ENCODE measurements at places on chromosomes 1 and 21.
A peak's percentile ranks its signal among the peaks of the same experiment; 100 is the strongest.

DNA sequence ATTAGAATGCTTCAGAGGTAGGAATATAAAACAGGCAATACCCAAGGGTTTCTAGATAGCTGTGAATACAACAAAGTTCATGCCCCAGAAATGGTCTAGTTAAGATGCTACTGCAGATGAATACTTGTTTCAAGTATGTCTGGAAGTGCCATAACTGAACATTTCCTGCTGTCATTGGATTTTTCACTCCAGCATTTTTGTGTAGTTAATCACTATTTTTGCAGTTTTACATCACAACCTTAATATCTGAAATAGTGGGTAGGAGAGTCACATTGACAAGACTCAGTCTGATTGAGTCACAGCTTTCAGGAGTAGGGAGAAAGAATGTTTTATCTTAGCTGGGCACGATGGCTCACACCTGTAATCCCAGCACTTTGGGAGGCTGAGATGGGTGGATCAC, 126.4 kb upstream of the C1orf21 start:
- no peak for DNase-seq

DNA sequence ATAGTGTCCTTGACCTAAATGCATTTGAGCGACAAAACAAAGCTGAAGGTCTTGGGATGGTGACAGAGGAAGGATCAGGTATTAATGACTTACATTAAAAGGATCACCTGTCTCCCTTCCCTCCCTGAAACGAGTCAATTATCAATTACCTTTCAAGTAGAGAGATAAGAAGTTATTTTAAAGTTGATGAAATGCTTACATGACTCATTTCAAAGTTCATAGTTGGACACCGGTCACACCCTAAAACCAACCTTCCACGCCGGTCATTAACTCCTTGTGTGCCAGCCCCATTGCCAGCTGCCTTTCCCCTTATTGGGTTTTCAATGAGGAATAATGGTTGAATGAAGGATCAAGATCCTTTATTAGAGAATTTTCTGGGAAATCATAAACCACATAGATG, 129.8 kb downstream of the ZP4 start:
- no peak for DNase-seq

- no peak for DNase-seq
These were observed 1.0 kb upstream of the F11R start for GRCh38 chr1:161021970-161022353.

- DNase-seq, result no peak
These were observed 354.4 kb downstream of the SETD4 start for GRCh38 chr21:35705888-35706287.

DNA sequence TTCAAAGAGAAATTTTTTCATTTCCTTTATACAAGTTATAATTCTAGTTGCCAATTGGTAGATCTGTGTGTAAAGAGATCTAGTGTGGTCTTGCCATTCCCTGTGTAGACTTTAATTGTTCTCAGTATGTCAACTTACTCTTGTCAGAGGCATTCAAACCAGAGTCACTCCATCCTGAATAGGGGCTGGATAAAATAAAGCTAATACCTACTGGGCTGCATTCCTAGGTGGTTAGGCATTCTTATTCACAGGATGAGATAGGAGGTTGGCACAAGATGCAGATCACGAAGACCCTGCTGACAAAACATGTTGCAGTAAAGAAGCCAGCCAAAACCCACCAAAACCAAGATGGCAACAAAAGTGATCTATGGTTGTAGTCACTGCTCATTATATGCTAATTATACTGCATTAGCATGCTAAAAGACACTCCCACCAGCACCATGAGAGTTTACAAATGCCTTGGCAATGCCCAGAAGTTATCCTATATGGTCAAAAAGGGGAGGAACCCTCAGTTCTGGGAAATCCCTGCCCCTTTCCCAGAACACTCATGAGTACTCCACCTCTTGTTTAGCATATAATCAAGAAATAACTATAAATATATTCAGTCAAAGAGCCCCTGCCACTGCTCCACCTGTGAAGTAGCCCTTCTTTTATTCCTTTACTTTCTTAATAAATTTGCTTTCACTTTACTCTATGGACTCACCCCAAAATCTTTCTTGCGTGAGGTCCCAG, 74.0 kb upstream of the ADAMTS5 start:
- DNase-seq, result no peak

DNA sequence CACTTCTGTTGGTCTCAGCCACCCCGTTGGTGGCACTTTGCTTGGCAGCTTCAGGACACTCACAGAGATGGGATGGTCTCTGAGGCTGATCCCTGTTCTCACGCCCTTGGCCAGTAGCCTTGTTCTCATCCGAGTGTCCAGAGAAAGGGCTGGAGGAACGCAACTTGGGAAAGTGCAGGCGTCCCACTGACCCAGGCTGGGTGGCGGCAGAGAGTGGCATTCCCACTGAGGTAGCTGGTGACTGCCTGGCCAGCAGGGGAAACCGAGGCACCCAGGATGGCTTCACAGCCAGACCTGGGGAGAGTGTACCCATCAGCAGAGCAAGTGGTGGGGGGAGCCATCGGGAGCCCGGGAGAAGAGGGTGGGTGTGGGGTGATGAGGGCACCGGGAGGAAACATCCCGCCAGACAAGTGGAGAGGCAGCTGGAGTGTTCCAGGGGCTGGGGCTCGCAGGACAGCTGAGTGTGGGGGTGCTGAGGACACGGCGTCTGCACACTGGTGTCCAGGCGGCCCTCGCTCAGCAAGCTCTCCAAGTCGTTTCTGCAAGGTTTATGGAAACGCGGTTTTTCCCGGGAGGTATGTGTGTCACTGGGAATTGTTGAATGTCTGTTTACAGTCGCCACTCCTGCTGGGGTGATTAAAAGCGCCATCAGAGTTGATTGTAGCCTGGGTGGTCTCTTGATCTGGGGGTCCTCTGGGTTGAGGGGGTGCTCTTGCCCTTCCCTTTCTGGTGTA, 97.8 kb downstream of the SIK1 start:
- DNase-seq, result no peak

DNA sequence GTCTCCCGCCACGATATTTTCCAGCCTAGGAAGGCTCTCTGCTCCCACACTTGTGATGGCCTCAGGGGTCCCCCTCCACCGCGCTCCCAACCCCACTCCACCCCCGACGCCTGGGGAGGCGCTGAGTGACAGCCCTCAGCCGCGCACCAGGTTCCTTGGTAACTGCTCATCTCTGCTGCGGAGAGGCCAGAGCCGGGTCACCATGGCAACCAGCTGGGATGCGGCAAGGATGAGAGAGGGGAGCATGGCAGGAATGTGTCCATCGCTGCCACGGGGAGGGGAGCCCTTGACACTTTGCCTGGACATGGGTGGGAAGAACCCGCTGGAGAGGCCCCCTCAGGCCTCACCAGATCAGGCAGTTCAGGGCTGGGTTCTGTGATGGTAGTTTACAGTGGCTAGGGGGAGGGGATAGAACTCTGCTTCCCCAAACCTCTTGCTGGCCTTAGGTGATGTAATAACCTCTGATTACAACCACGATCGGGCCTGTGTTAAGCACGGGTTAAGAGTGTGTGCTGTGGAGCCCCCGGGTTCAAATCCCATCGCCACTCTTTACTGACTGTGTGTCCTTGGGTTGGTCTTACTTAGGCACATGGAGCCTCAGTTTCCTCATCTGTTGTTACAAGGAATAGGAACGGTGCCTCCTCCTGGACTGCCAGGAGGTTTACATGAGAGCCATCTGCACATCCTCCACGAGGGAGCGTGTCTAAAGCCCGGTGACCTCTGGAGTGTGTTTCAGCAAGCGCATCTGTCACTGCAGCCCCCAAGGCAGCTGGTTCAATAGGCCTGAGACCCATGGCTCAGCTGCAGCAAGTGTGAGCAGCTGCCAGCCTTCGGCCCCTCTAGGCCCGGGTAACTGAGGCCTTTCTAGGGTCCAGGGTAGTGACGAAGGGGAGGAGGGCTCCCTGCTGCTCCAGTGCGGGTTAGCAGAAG, 6.3 kb downstream of the KIF17 start:
- DNase-seq, result no peak

GRCh38 chr1:109630081-109630897, 10.7 kb downstream of the AMPD2 start:
- peak; percentile 41 for DNase-seq

- DNase-seq, result peak; percentile 13
These were observed 43.5 kb downstream of the RRAGC start for GRCh38 chr1:38815903-38816627.

- peak; percentile 52 for DNase-seq
These were observed 35.5 kb downstream of the C21orf91 start for GRCh38 chr21:17783481-17784179.

GRCh38 chr1:111471538-111471937, 2.2 kb upstream of the C1orf162 start:
- no peak for DNase-seq

- no peak for DNase-seq
These were observed 55.8 kb downstream of the VANGL1 start for GRCh38 chr1:115697619-115698018.

DNA sequence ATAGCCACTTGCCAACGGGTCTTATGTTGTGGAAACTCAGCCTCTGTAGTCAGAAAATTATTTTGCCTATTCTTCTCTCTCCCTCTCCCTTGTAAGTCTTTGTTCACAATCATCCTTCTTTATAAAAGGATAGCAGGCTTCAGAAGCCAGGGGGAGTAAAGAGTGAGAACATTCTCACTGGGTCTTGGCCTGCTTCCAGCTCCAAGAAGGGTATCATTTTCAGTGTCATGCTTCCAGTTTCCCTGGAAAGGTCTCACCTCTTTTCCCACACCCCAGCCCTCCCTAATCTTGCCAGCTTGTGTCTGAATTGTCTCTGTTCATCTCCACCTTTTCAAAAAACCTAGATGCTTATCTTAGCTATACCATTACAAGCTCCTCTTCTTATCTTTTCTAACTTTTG, 346.2 kb upstream of the LRRC7 start:
- no peak for DNase-seq

DNA sequence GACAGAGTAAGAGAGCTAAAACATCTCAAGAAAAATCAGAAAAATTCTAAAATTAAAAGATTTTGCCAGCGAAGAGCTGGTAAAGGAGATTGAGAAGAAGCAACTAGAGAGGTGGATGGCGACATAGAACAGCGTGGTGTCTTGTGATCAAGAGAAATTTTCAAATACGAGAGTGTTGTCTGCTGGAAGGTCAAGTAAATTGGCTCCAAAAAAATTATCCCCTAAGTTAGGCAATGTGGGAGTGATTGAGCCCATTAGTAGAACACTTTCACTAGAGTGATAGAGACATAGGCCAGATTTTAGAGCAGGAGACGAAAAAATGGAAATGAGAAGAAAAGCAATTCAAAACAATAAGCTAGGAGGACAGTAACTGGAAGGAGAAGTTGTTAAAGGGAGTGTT, 94.3 kb upstream of the MPC2 start:
- DNase-seq, result no peak

DNA sequence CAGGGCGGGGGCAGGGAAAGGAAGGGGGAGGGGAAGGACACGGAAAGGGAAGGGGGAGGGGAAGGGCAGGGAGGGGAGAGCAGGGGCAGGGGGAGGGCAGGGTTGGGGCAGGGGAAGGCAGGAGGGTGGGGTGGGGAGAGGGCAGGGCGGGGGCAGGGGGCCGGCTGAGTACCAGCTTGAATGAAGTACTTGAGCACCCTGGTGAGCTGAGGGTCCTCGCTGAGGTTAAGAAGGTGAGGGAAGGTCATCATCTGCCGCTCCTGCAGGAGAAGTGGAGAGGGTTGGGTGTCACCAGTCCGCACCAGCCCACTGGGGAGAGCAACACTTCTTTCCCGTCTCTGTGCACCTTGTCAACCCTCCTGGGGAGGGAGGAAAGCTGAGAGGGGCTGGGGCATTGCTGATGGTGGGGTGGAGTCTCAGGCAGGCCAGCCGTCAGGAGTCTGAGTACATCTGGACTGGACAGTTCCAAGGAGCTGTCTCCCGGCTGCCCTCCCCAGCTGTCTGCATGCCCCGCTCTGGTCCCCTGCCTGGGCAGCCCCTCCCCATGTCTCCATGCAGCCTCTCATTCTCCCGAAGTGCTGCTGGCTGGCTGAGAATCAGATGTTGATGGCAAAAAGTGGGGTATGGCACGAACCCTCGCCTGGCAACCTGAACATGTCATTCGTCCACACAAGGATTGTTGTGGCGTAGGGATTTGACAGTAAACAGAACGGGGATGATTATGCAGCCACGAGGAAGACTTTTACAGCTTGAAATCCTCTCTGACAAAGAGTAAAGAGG, 70.0 kb downstream of the SCCPDH start:
- DNase-seq, result no peak

DNA sequence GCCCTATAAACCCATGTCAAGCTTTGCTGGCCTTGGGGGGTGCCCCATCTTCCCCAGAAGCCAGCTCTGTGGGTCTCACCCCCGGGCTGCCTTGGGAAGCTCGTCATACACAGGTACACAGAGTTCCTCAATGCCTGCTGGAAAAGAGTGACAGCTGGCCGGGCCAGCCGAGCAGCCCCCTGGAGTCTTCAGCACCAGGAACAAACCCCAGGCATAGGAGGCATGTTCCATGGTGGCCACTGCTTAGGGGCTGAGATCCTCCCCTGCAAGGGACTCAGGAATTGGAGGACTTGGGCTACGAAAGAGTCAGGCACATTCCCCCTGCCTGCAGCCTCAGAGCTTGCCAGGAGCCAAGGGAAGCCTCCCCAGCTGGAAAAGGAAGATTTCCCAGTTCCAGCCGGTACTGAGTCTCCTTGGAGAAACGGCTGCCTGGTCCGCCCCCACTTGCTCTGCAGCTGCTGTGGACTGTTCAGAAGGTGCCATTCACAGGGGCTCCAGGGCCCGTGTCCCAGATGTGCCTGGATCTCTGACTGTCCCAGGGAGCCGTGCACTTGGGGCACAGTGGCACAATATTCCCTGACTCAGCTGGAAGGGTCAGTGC, 89.5 kb downstream of the STUM start:
- DNase-seq, result no peak

DNA sequence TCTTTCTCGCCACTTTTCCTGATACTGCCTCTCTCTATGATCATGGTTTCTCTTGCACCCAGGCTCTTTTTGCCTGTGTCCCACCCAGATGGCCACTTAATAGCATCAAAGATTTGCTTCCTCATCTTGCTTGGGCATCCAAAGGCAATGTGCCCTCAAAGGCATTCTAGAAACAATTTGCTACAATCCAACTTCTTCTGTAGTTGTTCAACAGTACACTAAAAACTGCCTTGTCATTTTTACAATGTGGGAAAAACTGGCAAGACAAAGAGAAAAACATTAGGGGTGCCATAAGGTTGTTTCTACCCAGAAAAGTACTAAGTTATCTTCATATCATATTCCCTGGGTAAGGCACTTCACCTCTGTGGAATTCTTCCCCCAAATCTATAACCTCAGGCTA, 16.5 kb upstream of the KLF18 start:
- DNase-seq, result no peak

DNA sequence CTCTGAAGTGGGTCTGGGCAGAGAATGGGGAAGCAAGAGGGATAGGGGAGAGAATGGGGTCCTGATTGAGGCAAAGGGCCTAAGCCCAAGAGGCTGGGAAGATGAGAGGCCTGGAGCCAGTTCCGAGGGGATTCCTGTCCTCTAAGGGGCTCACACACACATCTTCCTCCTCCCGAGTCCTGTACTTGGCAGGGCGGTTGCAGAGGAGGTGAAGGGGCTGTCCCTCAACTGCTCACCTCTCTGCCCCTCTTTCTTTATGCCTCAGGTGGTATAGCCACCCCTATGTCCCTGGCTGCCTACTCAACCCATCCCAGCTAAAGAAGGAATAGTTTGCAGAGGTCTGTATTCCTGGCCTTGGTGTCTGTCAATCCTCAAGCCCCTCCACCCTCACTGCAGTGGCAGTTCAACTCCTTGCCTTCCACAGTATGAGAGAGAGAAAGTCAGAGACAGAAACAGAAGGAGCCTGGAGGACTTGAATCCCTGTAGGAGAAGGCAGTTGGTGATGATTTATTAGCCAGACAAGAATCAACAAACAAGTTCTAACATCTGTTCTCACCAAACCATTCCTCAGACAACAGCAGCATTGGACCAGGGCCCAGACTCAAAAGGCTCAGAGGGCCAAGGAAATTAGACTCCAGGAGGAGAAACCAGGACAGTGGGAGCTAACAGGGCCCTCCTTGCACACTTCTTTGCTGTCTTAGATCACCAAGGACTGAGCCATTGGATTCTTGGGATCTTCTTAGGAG, 10.7 kb downstream of the SH2D2A start:
- no peak for DNase-seq

Measured in activated CD4-positive, alpha-beta T cell treated with anti-CD3 and anti-CD28 coated beads, Interleukin-2, amount 10 ng/mL, durations not matched to agents 7 days and 5 days (primary cell).